ENCODE measurements at places on chromosomes 2 and 18.

GRCh38 chr18:79156327-79156726, 87.1 kb downstream of the ATP9B start:
- no peak for DNase-seq

GRCh38 chr2:212994976-212995375, 156.4 kb downstream of the IKZF2 start:
- DNase-seq: no peak

GRCh38 chr2:153235516-153235915, 243.0 kb downstream of the RPRM start:
- DNase-seq: no peak

DNA sequence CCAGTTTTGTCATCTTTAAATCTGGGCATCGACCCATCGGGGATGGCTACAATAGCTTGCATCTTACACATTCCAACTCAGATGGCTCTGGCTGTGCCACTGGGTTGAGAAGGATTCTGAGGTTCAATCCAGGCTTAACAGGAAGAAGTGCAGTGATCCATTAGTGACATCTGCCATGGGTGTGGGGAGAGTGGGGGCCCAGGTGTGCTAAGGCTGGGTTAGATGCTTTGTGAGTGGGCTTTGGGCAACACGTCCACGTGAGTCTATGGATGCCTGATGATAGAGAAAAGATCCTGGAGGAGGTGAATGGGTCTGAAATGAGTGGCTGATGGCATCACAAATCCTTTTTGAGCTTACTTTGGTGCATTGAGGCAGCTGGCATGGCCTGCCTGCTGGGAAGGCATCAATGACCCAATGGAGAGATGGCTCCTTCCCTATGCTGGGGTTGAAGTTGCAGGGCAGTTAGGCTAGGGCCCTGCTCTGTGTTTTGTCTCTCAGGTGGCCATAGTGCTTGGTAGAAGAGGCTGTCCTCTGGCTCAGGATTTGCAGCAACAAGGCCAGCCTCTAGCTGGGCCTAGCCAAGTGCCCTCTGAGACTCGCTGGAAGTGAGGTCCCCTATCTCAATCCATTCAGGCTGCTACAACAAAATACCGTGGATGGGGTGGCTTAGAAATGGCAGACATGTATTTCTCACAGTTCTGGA, 56.7 kb downstream of the HS1BP3 start:
- DNase-seq: no peak

GRCh38 chr2:85771486-85771885, 17.7 kb downstream of the ATOH8 start:
- DNase-seq: no peak

- DNase-seq: no peak
These were observed 53.8 kb downstream of the CTAGE1 start for GRCh38 chr18:22363867-22364463.

DNA sequence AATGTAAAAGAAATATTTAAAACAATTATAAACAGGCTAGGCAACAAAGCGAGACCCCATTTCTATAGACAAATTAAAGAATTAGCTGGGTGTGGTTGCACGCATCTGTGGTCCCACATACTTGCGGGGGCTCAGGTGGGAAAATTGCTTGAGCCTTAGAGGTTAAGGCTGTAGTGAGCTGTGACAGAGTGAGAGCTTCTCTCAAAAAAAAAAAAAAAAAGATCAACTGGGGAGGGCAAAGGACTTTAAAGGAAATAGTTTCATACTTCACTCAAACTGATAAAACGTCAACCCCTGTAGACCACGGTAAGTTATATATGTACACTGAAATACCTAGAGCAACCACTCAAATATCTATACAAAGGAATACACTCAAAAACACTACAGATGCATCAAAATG, 37.5 kb downstream of the MGAT4A start:
- no peak for DNase-seq

GRCh38 chr2:162422894-162423293, 79.0 kb downstream of the GCA start:
- no peak for DNase-seq

DNA sequence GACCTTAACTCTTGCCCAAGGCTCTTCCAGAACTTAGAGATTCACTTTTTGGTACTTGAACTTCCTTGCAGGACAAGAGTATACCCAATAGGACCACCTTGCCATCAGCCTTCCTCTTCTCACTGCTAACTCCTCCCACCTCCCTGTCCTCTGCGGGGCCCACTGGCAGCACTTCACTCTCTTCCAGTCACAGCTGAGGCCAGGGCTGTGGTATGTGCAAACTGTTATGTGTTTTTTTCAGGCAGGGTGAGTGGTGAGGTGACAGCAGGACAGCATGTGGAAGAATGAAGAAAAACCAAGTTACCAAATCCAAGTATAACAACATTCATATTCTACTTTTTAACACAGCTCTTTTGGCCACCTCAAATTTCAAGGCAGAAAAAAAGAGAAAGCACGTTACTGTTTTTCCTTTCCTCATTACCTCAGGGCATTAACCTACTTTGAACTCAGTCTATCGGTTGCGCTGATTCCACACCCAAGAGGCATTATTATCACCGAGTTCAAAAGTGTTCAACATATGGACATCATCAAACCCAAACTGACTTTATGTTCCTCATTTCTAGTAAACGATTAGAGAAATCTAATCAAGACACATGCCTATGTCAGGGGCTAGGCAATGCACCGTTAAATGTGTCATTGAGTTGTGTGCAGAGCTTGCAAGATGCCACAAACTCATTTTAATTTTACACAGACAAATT, 605.2 kb upstream of the SYT4 start:
- DNase-seq: no peak

- DNase-seq: no peak
These were observed 324.3 kb upstream of the KLHL14 start for GRCh38 chr18:33097126-33097525.

DNA sequence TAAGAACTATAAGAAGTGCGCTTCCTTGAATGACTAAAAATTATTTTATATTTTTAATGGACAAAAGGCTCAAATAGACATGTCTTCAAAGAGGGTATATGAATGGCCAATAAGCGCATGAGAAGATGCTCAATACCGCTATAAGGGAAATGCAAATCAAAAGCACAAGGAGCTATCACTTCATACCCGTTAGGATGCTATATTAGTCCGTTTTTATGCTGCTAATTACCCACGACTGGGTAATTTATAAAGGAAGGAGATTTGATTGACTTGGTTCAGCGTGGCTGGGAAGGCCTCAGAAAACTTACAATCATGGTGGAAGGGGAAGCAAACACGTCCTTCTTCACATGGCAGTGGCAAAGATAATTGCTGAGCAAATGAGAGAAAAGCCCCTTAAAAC, 20.5 kb upstream of the PPP4R1 start:
- no peak for DNase-seq

- no peak for DNase-seq
These were observed 103.1 kb upstream of the MAPRE2 start for GRCh38 chr18:34938090-34938489.

DNA sequence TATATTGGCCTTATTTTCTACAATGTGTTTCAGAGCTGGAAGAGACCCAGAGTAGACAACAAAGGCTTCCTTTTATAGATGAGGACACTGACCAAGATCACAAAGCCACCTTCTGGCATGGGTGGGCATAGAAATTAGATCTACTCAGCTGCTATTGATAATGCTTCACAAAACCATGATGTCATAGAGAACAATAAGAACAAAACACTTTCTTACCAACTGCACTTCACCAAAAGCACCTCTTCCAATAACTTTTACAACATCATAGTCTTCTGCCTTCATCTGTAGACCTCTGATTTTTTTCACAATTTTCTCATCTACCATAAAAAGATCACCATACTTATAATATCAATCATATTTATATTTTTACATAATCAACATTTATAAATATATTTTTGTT, 58.1 kb downstream of the ROCK2 start:
- no peak for DNase-seq

- peak; percentile 52 for DNase-seq
These were observed 265.3 kb upstream of the PKDCC start for GRCh38 chr2:41782306-41783158.

- no peak for DNase-seq
These were observed 59.2 kb downstream of the DOCK10 start for GRCh38 chr2:224982910-224983711.

DNA sequence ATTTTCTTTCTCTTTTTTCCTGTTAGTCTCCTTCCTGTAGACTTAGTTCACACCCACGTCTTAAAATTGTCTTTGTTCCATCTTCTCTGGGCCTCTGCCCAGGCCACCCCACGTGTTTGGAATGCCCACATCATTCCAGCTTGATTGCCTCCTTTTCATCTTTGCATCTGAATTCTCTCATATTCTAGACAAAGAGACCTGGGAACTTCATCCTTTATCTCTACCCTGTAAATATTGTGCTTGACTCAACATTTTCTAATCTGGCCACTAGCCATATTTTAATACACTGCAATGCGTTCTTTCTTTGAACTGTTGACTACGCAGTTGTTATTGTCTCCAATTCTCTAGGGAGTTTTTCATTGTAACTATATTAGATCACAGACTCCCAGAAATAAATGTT, 187.5 kb upstream of the NRXN1 start:
- DNase-seq: no peak

DNA sequence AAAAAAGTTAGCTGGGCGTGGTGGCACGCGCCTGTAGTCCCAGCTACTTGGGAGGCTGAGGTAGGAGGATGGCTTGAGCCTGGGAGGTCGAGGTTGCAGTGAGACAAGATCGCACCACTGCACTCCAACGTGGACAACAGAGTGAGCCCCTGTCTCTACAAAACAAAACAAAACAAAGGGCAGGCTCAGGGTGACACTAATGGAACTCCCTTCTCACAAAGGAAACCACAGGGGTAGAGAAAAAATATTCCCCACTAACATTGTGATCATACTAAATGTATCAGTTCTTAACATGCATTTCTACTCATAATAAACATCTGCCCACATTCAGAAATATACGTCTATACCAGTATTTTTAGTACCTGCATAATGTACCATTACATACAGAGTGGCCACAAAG, 21.1 kb downstream of the STAM2 start:
- DNase-seq: no peak

- no peak for DNase-seq
These were observed 522.6 kb downstream of the CMPK2 start for GRCh38 chr2:6343076-6343475.

- no peak for DNase-seq
These were observed 260.6 kb downstream of the PRKCE start for GRCh38 chr2:45912109-45912508.

GRCh38 chr18:10514601-10515000, 11.2 kb upstream of the NAPG start:
- DNase-seq: no peak

- no peak for DNase-seq
These were observed 115.1 kb downstream of the KCNE4 start for GRCh38 chr2:223166983-223167650.

- no peak for DNase-seq
These were observed 51.2 kb downstream of the SLC4A5 start for GRCh38 chr2:74291886-74292621.

DNA sequence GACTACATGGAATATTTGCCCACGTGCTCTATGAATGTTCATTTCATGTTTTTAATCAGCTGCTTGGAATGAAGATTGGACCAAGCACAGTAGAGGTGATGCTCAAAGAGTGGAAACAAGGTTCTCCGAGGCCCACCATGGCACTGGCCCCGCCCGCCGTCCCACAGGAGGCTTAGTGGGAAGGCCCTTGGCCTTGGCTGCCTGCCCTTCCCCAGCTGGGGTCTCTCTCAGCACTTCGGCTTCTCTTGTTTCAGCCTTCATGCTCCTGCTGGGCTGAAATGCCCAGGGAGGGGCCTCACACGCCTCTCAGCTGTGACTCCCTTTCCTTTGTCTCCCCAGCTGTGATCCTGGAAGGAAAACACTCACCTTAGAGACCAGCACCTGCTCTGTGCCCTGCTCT, 833.2 kb downstream of the GALR1 start:
- DNase-seq: no peak

DNA sequence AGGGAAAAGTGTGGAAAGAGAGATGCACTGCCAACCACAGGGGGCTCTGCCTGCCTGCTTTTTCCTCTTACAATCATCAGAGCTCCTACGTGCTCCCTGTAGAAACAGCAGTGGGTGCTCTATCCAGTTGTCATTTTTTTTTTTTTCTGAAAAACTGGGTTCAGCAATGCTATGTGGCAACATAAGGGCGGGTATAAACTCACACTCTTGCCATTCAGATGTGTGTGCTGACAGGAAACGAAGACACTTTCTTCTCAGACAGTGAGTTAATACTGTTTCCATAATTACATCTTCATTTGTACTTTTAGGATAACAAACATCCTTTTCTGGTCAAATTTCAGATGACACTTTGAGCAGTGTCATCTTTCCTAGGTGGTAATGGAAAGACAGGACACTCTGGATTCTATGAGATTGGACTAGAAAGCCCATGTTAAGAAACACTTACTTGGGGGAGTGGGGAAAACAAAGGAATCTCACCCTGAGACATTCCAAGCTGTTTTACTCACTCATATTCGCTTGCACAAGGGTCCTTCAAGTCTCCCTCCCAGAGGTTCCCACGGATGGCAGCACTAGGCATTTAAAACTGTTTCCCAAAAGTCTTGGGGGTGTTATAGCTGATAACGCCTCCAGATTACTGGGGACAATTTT, 41.3 kb downstream of the CCDC93 start:
- DNase-seq: no peak

DNA sequence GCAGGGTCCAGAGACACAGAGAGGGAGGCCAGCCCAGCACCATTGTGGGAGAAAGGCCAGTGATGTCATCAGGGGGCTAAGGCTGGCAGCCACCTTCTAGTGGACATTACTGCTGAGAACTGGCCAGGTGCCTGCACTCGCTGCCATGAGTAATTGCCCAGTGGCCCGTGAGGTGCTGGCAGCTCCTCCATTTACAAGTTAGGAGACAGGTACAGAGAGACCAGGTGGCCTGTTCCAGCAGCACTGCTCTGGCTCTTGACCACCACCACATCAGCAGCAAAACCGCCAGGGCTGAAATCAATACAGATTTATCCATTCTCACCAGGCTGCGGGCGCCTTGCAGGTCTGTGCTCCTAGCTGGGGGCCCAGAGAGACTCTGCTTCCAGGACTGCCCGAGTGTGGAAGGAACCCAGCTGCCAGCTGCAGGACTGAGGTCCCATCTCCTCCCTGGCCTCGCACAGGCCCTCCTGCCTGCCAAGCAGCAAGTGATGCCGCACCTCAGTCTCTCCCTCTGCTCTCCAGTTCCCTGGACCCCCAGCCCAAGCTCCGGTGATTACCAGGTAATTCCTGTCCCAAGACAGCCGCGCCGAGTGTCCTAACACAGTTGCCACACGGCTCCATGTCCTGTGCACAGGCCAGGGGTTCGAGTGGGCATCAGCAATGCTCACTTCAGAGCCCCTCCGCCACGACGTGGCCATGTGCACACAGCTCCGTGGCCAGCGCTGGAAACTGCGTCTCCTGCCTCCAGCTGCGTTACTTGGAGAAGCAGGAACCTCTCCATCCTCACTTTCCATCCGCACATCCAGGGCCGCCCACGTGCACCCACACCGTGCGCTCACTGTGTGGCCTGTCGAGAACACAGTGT, 101.0 kb upstream of the CTDP1 start:
- no peak for DNase-seq

GRCh38 chr2:189558516-189559272, 21.9 kb downstream of the SLC40A1 start:
- no peak for DNase-seq

DNA sequence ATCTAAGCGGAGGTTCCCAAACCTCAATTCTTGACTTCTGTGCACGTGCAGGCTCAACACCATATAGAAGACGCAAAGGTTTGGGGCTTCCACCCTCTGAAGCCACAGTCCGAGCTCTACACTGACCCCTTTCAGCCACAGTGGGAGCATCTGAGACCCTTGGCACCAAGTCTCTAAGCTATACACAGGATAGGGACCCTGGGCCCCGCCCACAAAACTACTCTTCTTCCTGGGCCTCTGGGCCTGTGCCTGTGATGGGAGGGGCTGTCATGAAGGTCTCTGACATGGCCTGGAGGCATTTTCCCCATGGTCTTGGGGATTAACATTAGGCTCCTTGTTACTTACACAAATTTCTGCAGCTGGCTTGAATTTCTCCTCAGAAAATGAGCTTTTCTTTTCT, 1374.1 kb upstream of the NXPH2 start:
- no peak for DNase-seq
